Uterus (tissue), 4 donors: ENCODE measurements at places on chromosomes 3 and 15.

DNA sequence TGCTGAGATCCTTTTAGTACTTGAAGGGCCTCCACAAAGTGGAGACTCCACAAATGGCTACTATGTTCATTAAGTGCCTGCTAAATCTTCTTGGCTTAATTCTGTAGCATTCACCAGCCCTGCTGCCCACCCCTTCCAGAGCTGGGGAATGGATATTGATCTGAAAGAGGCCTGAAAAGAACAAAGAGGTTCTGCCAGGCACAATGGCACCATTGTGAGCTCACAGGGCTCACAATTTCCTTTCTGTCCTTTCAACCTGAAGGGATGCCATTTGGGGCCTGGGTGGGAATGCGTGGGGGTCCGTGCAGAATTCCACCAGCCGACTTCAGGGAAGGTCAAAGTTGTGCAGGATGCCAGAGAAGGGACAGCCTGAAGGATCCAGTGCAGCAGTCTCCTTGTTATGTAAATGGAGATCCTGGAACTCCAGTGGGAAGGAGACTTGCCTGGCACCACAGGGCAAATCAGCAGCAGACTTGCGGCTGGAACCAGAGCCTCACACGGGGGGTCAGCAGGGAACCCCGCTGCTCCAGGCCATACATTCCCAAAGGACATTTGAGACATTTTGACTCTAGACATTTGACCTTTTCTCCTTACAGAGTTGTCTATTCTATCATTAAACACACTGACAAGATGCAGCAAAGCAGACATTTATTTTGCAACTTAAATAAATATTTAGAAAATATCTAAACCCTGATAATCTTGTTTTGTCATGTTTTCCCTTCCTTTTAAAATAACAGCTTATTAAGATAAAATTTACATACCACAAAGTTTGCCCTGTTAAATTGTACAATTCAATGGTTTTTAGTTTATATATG, 21.5 kb upstream of the MORF4L1 start:
- DNase-seq: no peak

DNA sequence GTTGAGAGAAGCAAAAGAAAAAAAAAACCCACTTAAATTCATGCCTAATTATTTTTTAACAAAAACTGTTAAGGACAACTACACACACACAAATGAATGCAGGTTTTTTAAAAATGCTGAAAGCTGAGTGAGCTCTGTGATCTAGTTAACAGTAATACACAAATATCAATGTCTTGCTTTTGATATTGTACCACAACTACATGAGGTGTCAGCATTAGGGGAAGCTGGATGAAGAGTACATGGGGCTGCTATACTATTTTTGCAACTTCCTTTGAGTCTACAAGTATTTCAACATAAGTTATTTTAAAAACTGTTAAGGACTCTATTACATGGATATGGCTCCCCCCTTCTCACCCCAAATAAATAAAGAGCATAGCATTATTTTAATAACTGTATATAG, 44.7 kb downstream of the SUCLG2 start:
- DNase-seq: no peak

DNA sequence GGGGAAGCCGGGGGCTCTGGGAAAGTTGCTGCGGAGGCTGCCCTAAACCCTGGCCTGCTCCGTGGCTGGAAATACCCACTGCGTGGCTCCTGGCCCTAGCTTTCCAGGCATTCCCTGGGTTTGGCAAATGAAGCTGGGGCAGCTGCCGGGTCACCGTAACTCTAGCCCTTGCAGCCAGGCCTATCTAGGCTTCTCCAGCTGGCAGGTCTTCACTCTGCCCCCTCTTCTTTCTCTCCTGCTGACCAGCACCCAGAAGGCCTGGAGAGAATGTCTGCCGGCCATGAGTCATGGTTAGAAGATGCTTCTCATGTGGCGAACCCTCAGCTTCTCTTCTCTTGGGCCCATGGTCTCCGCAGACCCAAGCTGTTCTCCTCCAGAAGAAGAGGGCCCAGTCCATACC, 5.6 kb upstream of the DLL4 start:
- DNase-seq: no peak

DNA sequence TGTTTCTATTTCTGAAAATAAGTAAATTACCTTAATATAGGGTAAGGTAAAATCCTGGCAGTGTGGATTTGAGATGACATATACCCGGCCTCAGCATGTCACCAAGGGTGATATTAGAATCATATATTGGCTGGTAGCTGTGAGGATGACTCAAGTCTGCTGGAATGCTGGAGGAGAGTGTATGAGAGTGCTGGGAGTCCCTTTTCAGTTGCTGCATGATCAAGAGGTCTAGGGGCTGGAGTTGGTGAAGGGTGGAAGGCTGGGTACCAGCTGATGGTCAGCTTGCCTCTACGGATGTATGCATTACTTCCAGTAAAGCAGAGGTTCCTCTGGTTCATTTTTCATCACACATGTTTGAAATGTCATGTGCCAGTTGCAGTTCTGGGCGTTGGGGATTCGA, 40.6 kb downstream of the SLC25A26 start:
- no peak for DNase-seq

DNA sequence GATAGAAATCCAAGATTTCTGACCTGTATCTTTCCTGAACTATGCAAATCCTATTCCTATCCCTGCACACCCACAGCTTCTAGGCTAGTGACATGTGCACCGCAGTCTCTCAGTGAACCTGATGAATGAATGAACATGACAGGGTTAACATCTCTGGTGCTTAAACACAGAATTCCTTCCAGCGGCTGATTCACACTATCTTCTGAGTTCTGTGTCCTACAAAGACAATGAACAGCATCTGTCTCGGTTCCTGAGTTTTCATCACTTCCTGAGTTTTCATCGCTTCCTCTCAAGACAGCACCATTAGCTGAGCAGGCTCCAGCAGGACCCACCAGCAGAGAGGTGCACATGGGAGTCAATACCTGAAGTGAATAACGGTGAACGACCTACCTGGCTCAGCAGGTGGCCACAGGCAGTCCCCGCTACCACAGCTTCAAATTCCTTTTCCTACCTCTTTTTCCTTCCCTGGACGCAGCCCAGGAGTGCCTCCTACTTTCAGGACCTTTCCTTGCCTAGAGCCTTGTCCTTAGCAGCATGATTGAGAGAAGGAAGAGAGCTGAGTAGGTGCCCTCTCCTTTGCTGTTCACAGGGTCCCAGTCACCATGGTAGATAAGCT, 113.5 kb downstream of the IGF2BP2 start:
- no peak for DNase-seq

DNA sequence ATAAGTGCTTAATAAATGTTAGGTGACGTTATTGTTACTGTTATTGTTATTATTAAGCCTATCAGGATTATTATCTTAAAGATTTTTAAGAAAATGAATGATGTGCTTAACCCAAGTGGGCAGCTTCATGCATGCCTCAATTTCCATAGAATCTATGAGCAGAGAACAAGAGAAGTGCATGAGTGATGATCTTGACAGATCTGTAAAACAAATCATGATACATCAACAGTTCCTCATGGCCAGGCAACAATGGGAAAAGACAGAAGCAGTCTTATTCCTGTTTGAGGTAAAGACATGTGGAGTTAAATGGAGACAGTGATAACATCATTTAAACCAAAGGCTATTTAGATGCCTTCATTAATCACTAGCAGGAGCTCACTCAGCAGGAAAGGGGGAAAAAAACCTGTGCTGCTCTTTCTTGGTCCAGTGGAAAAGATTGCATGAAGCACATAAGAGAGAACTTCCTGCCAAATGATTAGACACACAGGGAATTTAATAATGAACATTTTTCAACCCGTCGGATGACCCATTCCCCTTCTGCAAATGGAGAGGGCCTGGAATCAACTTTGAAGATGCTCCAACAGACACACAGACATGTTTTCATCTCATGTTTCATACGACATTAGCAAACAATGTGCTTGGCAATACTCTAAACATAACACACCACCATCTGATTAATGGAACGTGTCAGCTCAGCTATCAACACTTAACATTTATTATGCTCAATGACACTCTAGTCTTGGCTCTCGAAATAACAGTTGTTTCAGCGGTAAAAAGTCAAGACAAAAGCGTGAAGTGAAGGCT, 212.2 kb upstream of the LRRN1 start:
- DNase-seq: no peak

- DNase-seq: no peak
Measured at GRCh38 chr3:112011376-112011940, 12.7 kb downstream of the TAGLN3 start.

- DNase-seq: no peak
Measured at GRCh38 chr3:100329800-100330489, 4.6 kb upstream of the NIT2 start.

- no peak for DNase-seq
Measured at GRCh38 chr3:195777975-195778374, 33.8 kb downstream of the MUC4 start.

DNA sequence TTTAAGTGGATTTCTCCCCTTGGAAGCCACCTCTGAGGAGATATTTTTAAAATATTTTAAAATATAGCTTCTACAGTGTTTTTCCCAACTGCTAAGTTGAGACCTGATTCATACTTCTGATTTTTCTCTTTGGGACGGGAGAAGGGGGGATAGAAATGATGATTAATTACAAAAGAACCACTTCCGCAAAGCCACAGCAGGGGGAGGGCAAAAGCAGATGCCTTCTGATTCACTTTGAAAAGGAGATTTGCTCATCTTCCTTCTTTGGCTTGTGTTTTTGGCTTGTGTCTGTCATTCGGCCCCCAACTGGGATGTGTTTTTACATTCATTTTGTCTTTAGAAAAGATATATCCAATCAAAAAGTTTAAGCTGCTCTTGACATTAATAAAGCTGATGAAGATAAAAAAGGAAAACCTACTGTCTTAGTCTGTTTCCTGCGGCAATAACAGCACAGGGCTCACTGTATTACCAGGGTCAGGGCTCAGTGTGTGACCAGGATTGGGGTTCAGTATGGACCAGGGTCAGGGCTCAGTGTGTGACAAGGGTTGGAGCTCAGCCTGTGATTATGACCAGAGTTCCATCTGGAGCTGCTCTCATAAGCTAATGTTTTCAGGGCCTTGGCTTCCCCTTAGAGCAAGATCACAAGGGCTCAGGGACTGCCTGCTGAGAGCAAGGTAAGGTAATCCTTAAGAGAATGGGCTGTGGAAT, 223.2 kb downstream of the MTHFS start:
- no peak for DNase-seq

- DNase-seq: no peak
Measured at GRCh38 chr15:41971895-41972252, 483 bp downstream of the EHD4 start.

GRCh38 chr3:154131830-154132229, 10.6 kb downstream of the ARHGEF26 start:
- no peak for DNase-seq
